ENCODE measurements at places on chromosomes 1 and 21.

DNA sequence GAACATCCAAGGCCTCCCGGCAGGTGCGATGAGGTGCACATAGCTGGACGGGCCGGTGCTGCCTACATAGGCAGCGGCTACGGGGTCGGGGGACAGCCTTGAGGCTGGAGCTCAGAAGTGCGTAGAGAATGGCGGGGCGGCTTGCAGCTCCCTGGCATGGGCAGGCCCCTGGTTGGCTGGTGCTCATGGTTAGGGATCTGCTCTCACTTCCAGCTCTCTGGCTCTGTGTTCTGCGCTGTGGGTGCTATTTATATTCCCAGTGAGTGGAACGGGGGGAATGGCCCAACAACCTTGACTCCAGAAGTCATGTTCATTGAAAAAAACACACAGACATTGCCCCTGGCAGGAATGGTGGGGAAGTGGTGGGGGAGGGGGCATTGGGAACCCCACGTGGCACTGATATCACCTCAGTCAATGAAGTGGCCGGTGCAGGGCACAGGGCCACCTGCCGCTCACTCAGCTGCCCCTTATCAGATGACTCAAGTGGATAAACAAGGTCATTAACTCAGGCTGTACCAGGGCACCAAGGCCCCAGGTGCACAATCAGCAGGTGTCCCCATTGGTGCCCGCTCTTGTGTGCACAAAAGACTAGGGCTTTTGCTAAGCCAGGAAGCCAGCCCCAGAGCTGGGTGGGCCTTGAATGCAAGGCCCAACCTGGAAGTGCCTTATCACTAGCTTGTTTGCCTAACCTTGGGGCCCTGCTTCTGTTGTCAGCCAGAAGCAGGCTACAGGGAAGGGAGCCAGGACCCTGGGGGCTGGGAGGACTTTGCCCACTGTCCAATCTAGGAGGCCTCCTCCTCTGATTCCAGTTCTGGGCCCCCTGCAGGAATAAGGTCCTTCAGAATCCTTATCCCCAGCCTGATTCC is at the start of gene NR0B2:
TSS of gene NR0B2 (minus strand) at position 222 of the 866 bp plus-strand sequence. CDS start at position 187, 35 bp downstream.
- DNase-seq, result no peak

DNA sequence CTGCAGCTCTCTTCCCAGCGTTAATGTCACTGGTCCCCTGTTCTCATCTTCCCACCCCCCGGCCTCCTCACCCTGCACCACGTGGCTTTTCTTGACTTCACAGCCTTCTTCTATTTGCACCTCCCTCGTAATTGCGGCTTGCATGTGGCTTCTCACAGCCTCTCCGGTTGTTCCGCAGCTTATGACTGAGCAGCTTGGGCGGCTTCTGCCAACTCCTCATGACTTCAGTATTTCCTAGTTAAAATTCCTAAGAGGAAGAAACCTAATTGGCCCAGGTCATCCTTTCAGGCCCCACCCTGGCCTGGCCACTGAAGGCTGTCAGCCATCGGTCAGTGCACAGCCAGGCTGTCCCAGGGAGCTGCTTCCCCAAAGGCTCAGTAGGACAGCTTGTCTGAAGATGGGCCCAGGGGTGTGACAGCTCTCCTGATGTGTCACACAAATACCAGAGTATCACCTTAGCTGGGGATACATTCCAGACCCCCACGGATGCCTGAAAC is 8.6 kb upstream of the RERE start:
- DNase-seq, result no peak

GRCh38 chr21:44460441-44460755 is 5.1 kb downstream of the LRRC3 start:
- no peak for DNase-seq

DNA sequence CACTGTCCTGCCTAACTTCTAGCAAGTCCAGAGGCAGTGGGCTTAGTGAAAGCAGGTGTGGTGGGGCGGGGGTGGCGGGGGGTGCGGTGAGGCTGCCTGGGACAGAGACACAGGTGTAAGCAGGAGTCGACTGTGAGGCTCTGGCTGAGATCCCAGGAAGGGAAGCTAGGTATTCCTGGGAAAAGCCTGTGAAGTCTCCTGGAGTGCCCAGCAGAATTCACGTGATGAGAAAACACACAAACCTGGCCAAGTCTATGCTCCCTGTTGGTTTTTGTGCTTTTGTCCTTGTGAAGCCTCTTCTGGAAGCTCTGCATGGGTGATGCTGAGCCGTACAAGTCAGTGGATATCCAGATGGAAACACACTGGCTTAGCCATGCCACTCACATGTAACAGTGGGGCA is 5.3 kb downstream of the GALNT2 start:
- DNase-seq, result no peak

DNA sequence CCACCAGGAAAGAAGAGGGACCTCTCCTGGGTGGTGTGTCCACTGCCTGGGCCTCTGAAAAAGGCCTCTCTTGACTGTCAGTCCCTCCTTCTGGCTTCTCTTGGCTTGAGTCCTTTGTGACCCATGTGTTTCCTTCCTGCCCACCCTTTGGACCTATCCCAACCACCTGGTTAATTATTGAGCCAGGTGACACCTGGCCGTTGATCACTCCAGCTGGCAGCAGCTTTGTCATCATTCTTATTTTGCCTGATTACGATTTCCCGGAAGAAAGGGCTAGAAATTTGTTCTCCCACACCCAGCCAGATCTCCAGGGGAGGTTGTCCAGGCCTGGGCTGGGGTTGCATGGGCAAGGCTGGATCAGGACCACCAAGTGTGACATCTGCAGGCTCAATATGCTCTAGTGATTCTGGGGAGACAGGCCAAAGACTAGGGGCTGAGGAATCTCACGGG is 24.8 kb downstream of the CSF1 start:
- no peak for DNase-seq

All from activated CD8-positive, alpha-beta memory T cell treated with anti-CD3 and anti-CD28 coated beads for 4 hours (primary cell).